ENCODE measurements at places on chromosomes 2 and 18.

DNA sequence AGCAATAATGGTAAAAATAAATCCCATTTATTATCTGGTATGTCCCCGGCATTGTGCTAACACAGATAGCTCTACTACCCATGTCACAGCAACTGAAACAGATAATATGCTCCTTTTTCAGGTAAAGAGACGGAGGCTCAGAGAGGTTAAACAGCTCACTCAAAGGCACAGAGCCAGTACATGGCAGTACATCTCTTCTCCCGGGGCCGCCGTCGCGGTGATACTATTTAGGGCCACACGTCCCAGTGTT is 693 bp upstream of the PDK1 start:
- DNase-seq: no peak

GRCh38 chr2:43302961-43303494 is 76.6 kb upstream of the ZFP36L2 start:
- DNase-seq: no peak

DNA sequence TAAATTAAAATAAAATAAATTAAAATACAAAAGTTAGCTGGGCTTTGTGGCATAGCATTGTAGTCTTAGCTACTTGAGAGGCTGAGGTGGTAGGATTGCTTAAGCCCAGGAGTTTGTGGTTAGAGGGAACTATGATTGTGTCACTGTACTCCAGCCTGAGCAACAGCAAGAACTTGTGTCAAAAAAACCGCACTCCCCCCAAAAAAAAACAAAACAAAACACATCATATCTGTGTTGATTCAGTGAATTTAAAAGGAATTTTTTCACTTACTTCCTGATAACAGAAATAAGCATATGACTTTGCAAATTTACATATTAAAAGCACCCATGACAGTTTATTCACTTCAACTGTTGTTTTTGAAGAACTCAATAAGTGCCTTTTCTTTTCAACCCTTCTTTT is 68.1 kb upstream of the PELI1 start:
- no peak for DNase-seq

GRCh38 chr2:105746177-105747080 is 1.7 kb downstream of the NCK2 start:
- DNase-seq: no peak

DNA sequence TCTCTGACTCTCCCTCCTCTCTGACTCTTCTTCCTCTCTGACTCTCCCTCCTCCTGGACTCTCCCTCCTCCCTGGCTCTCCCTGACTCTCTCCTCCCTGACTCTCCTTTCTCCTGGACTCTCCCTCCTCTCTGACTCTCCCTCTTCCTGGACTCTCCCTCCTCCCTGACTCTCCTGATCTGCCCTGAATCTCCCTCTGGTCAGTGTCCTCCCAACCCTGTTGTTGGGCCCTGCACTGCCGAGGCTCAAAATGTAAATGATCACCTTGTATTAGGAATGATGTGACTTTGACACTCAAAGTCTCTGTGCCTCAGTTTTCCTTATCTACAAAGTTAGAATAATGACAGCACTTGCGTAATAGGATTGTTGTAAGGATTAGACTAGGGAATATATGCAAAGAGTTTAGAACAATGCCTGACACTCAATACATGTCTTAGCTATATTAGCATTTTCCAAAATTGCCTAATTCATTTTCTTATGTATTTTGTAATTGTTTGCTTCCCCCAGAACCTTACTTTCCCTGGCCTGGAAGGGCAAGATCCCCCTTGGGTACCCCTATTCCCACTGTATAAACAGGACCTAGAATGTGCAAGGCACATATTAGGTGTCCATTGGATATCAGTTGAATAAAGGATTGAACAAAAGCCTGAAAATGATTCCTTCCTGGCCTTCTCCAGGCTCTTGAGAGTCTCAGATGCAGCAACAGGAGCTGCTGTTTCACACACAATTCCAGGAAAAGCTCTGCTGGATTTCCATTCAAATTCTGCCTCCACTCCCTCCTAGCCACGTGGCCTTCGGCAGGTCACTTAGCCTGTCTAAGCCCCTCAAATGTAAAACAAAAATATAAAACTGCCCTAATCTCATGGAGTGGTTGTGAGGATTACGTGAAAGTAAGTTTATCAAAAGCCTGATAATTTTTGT is 170.1 kb downstream of the INHBB start:
- no peak for DNase-seq

- DNase-seq: no peak
These were observed 215.3 kb upstream of the APCDD1 start for GRCh38 chr18:10239103-10239502.

DNA sequence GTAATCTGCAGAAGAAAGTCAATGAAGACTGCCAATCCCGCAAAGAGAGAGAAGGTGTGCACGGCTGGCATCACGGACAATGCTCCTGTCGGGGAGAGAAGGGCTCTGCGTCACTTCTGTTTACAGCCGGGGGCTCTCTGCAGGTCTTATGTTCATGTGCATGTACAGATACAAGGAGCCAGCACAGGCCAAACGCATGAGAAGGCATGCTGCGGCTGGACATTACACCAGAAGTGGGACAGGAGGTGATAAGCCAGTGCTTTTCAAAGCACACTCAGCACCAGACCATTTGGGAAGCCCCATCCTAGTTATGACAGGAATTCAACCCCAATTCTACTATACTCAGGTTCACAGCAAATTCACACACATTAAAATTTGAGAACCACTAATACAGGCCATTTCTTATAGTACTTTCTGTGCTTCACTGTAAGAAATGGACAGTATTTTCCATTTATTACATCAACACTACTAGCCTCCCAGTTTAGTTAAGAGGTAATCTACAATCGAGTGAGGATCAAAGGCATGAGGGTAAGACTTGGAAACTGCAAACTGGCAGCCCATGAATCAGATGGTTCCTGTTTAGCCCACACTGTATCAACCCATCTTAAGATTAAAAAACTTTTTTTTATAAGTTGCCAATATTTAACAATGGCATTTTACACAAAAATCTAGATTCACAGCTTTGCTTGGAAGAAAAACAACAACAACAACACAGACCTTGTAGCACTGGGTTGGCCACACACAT is 38.2 kb downstream of the RMC1 start:
- no peak for DNase-seq

- DNase-seq: no peak
These were observed 210.2 kb downstream of the NCK2 start for GRCh38 chr2:105954891-105955290.

DNA sequence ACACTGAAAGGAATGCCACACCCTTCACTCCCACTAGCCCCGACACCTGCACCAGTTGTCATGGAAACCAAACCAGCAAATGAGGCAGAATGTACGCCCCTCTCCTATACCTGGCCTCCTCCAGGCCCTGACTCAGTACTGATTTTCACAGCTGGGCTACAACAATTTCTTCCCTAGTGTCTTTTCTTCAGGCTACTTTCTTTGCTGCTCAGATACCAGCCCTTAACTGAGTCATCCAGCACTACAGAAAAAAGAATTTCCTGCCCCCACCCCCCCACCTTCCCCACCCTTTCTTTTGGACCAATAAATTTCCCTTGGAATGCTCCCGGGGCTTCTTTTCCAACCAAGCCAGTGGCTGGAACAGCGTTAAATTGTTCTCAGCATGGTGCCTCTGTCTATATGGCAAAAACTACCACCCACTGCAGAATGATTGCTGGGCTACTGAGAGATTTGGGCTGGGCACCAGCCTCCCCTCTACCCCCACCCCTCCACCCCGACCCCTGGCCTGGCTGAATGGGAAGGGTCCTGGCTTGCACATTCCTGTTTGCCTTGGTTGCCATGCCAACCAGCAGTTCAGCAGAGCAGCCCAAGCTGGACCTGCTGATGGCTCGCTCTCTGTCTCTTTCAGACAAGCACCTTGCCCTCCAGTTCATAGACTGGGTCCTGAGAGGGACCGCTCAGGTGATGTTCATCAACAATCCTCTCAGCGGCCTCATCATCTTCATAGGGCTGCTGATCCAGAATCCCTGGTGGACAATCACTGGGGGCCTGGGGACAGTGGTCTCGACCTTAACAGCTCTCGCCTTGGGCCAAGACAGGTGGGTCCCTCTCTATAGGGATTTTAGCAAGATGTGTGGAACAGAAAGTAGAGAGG is 11.3 kb downstream of the SLC14A2 start:
- no peak for DNase-seq

DNA sequence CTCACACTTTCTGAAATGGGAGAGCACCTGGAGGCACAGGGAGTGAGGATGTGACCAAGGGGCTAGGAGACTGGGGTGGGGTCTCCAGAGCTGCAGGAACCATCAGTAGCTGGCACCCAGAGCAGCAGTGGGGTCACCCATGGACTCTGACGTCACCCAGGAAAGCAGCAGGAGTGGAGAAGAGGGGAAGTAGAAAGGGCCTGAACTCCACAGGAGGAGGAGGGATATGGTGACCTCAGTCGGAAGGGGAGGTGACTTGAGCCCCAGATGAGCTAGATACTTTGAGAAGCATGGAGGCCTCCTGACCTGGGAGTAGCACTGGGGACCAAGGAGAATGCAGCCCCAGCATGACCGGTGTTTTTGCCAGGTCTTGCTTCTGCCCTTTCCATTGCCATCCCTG is 8.8 kb downstream of the NMUR1 start:
- DNase-seq: no peak

GRCh38 chr2:188784269-188784762 is 189.9 kb upstream of the COL3A1 start:
- no peak for DNase-seq
